GDM1 (cell line): ENCODE measurements at places on chromosomes 3 and 15.

DNA sequence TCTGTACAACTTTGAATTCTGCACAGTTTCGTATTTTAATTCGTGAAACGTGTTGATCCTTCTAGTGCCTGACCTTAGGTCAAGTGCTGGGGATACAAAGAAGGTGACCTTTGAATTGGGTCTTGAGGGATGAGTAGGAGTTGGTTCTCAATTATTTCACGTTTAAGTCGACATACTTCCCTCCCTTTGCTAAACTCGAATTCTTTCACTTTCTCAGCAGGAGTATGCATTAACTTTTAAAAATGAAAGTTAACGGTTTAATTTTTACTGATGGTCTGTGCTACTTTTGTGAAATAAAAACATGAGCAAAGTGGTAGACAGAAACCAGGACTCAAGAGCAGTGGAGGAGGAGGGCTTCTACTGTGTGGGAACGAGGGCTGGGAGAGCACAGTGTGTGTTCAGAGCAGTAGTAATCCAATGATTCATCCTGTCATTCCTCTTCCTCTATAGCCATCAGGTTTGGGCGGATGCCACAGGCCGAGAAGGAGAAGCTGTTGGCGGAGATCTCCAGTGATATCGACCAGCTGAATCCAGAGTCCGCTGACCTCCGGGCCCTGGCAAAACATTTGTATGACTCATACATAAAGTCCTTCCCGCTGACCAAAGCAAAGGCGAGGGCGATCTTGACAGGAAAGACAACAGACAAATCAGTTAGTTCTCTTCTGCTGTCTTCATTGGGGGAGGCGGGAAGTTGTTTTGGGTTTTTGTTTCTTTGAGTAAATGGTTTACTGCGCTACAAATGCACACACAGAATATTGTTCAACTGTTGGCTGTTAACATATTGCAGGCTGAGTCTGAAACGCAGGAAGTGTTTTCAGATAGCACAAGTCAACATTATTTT lies 78.6 kb upstream of the TSEN2 start:
- no peak for DNase-seq

GRCh38 chr15:57671636-57672035 lies 34.9 kb upstream of the POLR2M start:
- no peak for DNase-seq

DNA sequence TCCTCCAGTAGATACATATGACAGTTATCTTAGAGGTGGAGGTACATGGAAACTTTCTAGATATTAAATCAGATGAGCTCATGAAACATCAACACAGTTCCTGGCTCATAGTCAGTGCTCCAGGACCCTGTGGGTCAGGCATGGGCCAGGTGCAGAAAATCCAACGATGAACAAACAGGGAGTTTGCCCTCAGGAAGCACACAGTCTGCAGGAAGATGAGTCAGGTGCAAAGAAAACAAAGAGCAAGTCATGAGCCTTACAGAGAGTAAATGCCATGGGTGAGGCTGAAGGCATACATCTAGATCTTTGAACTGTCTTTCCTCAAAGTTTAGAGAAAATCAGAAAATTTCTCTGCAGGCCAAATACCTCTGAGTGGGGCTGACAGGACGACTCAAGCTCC lies 184.2 kb upstream of the TPM1 start:
- DNase-seq, result no peak

DNA sequence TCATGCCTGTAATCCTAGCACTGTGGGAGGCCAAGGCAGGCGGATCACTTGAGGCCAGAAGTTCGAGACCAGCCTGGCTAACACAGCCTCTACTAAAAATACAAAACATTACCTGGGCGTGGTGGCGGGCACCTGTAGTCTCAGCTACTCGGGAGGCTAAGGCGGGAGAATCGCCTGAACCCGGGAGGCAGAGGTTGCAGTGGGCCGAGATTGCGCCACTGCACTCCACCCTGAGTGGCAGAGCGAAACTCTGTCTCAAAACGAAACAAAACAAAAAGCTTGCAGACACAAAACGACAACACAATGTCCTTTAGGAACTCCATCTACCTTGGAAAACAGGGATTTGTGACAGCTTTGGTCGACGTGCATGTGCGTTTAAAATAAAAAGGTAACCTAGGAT lies 716 bp upstream of the KLHL24 start:
- DNase-seq, result no peak

DNA sequence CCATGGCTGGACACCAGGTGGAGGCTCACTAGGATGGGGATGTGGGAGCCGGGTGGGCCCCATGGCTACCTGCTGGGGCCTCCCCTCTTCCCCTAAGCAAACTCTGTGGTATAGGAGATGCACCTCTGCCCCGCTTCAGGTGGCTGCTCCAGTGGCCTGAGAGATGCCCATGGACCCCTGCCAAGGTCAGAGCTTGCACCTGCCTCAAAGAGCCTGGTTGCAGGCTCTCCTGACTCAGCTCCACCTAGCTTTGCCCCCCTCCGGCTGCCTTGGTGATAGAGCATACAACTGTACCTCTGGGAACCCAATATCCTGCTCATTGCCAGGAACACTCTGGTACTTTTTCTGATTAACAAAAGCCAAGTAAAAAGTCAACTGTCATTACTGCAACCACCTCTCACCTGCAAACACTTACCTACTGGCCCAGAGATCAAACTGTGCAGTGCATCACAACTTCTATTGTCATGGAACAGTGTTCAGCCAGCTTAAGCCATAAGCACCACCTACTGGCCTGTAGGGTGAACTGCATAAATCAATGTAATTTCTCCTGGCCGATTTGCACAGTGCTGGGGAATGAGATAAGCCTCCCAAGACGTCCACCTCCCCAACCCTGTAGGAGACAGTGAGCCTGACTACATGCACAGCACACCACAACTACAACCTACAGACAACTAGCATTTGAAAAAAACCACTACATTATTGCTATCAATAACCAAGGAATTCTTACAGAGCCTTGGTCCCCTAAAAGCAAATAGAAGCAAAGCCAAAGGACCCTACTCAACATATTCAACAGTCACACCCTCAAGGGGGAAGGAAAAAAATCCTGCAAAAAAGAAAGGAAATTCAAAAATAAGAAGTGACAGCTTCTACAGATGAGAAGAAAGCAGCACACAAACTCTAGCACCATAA lies 352.4 kb upstream of the ARHGEF26 start:
- peak; percentile 22 for DNase-seq

- DNase-seq, result no peak
Observed at GRCh38 chr3:100563228-100563627, 46.2 kb upstream of the ADGRG7 start.

- DNase-seq, result no peak
Observed at GRCh38 chr3:56899078-56899477, 97.3 kb upstream of the ARHGEF3 start.

GRCh38 chr3:53114412-53115074 lies 15.7 kb downstream of the RFT1 start:
- DNase-seq, result peak; percentile 5

- DNase-seq, result no peak
Observed at GRCh38 chr3:31448882-31449243, 83.9 kb upstream of the STT3B start.

DNA sequence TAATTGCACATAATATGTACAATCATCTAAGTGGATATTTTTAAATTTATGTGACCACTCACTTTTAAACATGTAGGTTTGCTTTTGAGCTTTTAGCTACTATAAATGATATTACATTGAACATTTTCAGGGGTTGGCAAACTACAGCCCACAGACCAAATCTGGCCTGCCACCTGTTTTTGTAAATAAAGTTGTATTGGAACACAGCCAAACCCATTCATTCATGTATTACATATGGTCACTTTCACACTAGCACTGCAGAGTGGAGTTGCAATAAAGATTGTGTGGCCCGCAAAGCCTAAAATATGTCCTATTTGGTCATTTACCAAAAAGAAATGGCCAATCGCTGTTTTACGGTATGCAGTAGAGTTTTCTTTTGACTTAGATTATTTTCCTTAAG lies 21.2 kb downstream of the CMTM7 start:
- DNase-seq, result no peak

DNA sequence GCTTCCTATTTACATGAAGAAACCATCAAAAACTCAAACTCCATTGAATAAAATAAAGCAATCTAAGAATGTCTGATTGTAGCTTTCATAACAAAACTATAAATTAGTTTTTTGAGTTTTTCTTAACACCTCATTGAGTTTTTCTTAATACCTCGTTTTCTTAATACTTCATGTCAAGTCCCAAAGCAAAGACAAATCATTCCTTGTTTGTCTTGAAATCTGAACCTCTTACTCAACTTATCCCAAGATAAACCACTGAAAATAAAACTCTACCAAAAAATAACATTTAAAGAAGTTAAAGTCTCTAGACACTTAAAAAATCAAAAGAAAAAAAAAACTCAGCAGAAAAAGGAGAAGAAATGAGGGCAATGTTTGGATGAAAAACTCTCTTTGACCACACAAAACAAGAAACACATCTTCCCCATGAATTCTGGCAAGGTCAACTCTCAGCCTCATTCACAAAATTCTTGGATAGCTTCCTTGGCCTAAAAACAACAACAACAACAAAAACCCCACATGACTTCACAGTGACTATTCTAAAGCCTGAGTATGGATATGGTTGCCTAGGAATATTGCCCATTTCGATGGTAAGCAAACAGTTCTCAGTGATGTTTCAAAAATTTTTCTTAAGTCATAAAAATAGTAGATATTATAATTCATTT lies 38.2 kb downstream of the TMCC1 start:
- DNase-seq, result no peak

DNA sequence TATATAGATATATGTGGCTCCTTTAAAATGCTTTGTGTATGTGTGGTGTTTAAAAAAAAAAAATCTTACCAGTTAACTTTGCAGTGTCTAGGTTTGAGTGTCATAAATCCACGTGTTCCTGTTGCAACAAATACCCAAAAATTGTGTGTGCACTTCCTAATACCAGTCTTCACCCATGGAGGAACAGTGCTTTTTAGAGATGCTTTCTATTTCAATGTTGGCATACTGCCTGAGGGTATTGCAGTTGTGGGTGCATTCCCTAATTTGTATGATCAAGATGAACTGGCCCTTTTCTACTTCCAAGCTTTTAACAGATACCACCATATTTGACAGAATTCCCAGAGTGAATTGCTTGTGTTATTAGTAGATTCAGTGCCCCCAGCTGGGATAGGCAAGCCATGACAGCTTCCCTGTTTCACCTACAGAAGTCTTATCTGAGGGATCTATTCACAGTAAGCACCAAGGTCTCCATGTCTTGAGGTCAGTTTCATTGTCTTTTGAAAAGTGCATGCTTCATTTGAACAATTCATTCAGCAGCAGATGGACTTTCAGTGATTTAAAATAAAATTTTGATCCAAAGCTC lies 68.9 kb upstream of the GOLGA6B start:
- DNase-seq, result no peak

DNA sequence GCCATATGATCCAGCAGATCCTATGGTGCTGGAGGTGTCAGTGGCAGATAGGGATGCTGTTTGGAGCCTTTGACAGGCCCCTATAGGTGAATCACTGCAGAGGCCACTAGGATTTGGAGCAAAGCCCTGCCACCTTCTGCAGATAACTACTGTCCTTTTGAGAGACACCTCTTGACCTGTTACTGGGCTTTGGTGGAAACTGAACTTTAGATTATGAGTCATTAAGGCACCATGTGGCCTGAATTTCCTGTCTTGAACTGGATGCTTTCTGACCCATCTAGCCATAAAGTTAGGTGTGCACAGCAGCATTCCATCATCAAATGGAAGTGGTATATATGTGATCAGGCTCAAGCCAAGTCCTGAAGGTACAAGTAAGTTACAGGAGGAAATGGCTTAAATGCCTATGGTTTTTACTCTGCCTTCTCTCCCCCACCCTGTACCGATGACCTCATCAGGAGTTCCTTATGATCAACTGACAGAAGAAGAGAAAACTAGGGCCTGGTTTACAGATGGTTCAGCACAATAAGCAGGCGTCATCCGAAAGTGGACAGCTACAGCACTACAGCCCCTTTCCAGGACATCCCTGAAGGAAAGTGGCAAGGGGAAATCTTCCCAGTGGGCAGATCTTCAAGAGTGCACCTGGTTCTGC lies 565.6 kb upstream of the AGTR1 start:
- DNase-seq, result no peak

GRCh38 chr3:168517249-168518071 lies 421.7 kb upstream of the GOLIM4 start:
- no peak for DNase-seq

- DNase-seq, result no peak
Observed at GRCh38 chr15:22944651-22945050, 35.5 kb downstream of the CYFIP1 start.

DNA sequence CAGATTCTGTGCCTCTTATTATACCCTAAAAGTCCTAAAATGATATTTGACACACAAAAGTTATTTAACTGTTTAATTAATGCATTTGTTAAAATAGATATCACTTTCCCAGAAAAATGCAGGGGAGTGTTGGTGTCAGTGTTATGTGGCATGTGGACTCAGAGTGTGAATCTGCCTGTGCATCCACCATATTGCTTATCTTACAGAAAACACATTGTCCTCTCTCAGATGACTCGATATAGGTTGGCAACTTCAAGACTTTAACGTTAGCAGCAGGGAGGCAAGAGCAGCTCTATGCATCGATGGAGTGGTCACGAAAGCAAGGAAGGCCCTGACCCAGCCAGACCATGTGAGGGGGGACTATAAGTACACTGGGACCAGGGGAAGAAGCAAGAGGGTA lies 165.4 kb upstream of the DCBLD2 start:
- no peak for DNase-seq

DNA sequence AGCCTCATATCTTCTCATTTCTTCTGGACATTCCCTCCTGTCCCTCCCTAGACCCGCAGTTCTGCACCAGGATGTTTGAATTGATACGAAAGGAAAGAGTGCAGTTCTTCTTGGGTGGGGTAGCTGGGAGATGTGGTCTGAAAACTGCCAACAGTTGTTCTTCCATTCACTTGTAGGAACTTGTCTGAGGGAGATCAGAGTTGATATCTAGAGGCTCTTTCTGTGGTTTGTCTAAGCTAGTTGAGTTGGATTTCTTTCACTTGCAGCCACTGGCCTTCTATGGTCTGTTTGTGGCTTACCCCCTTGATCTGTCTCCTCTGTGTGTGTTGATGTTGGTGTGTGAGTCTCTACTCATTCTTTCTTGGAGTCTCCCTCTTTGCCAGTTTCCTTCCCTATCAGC lies 42.5 kb upstream of the PIK3CB start:
- peak; percentile 35 for DNase-seq

DNA sequence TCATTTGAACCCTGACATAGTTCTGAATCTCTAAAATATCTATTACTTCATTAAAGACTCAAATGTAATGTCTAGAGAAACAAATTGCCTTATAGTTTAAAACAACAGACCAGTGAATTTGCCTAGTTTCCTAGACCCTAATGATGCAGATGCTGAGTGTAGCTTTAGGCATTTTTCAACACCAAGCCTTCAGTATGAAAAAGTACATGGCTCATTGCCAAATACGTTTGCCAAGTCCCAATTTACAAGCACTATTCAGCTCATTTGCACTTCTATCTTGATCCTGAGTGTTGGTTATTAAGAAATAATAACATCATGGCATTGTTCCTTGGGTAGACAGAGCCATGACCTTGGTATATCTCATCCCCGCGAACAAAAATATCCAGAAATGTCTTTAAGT lies 46.8 kb downstream of the EOMES start:
- no peak for DNase-seq
